ENCODE measurements at places on chromosomes 13 and 19.

GRCh38 chr13:100552755-100553154, 35.8 kb downstream of the GGACT start:
- no peak for DNase-seq

DNA sequence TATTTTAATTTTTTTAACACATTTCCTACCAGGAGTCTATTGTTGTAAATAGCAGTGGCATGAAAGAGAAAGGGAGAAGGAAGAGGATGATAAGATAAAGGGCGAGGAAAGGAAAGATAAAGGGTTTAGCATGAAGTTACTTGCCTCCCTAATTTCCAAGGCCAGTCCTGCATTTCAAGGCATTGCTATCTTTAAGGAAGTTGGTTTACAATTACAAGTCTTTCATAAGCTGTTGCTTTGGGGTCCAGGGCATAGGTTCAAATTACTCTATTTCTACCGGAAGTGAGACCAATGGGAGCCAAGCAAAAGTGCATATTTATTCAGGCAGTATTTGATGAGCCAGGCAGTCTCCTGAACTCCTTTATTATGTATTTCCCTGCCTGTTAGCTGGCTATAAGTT, 27.7 kb upstream of the UBL3 start:
- DNase-seq = no peak

DNA sequence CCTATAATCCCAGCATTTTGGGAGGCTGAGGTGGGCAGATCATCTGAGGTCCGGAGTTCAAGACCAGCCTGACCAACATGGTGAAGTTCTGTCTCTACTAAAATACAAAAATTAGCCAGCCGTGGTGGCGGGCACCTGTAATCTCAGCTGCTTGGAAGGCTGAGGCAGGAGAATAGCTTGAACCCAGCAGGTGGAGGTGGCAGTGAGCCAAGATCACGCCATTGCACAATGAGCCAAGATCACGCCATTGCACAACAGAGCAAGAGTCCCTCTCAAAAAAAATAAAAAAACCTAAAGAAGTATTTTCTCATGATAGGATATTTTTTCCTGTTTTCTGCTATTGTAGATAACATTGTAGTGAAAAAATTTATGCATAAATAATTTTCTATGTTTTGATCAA, 13.3 kb downstream of the IFT88 start:
- no peak for DNase-seq

DNA sequence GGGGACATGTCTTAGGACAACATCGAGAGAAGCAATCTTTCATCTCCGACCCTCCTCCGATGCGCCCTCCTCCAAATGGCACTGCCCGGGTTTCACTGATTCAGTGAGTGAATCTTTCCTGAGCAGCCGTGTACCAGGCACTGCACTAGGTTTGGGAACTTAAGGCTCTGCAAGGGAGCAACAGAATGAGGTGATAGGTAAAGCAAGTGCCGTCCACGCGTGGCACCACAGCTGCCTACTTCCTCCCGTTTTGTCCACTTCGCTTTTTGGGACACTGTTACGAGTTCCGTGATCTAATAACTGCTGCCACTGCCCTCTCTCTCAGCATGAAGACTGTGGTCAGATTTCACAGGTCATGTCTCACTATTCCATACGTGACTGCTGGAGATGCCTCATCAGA, 131.0 kb downstream of the TEX29 start:
- DNase-seq = no peak

GRCh38 chr13:110221406-110222117, 85.4 kb downstream of the COL4A1 start:
- DNase-seq = no peak

DNA sequence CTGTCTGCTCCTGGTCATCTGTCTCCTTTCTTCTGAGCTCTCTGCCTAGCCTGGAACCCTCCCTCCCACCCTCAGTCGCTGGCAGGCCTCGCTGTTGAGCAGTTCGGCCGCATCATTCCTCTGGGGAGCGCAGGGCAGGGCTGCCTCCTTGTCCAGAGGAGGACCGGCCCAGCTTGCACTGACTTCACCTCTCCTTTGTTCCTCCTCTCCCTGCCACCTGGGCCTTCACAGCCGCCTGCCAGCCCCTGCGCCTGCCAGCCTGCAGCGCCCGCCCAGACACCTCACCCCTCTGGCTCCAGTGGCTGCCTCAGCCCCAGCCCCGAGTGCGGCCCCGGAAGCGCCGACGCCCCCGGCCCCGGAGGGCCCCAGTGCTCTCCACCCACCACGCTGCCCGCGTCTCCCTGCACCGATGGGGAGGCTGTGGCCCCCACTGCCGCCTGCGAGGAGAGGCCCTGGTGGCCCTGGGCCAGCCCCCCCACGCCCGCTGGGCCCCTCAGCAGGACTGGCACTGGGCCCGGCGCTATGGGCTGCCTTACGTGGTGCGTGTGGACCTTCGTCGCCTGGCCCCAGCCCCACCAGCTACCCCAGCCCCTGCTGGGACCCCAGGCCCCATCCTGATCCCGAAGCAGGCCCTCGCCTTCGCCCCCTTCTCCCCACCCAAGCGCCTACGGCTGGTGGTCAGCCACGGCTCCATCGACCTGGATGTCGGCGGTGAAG, 7.2 kb downstream of the KMT5C start:
- no peak for DNase-seq

GRCh38 chr13:48578516-48579164, 45.8 kb upstream of the RCBTB2 start:
- no peak for DNase-seq

DNA sequence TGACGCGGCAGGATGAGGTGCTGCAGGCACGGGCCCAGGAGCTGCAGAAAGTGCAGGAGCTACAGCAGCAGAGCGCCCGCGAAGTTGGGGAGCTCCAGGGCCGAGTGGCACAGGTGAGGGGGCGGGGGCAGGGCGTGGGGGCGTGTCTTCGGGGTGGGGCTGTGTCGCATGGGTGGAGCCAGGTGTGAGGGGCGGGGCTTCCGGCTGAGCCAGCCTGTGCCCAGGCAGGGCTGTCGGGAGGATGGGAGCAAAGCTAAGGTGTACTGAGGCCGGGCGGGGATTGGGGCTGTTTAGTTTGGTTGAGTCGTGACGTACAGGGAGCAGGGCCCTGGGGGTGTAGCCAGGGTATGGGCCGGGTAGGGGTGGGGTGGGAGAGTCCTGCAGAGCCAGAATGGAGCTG, 62.3 kb downstream of the KCNC3 start:
- no peak for DNase-seq

DNA sequence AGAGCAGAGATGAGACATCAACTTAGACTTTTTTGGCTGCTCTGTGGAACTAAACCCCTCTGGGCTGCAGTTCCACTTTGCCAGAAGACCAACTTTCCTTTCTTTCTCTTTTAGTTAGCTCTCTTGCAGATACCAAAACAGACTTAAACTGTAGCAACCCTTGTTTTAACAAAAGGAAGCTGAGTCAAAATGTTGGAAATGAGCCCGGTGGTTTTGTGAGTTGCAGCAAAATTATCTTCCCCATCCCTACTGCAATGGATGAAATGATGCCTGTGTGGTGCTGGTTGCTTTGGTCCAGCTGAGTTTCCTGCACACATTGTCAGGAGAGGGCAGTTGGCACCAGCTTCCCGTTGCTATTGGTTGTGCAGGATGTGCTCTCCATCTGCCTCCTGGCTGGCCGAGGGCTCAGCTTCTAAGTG, 115.3 kb downstream of the LRCH1 start:
- peak; percentile 92 for DNase-seq

- DNase-seq = peak; percentile 70
Observed at GRCh38 chr13:63092456-63092855, 1676.8 kb upstream of the PCDH20 start.

DNA sequence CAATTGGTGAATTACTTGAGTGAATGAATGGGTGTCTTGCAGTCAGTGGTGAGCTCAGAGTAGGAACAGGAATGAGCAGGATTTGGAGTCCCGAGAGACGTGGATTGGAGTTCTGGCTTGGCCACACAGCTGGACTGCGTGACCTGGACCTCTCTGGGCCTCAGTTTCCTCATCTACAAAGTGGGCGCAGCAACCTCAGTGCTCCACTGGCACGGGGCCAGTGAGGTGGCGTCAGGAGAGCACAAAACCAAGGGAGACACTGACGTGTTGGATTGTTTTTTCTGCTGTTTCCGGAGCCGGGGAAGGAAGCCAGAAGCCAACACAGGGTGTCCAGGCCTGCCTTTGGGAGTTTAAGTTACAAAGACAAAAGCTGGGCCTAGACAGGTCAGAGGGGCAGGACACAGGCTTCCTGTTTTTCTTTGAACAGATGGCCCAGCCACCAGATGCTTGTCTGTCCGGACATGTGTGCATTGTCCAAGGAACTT, 6.5 kb upstream of the DOCK6 start:
- peak; percentile 41 for DNase-seq

DNA sequence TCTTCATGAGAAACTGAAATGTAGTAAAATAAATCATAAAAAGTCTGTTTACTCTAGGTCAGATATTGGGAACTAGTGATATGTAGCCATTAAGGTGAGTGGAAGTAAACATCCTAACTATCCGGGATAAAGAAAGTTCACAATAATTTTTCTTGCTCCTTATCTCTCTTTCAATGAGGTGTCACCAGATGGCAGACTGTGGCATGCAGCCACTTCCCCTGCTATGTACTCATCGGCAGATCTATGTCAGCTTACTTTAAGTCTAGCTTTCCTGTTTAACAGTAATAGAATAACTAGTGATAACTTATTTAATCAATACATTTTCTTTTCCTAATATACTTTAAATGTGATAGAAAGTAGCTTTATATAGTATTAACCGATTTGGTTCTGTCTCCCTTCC, 181.9 kb downstream of the NDFIP2 start:
- no peak for DNase-seq

- no peak for DNase-seq
Observed at GRCh38 chr13:22665506-22665905, 515.3 kb upstream of the SGCG start.

DNA sequence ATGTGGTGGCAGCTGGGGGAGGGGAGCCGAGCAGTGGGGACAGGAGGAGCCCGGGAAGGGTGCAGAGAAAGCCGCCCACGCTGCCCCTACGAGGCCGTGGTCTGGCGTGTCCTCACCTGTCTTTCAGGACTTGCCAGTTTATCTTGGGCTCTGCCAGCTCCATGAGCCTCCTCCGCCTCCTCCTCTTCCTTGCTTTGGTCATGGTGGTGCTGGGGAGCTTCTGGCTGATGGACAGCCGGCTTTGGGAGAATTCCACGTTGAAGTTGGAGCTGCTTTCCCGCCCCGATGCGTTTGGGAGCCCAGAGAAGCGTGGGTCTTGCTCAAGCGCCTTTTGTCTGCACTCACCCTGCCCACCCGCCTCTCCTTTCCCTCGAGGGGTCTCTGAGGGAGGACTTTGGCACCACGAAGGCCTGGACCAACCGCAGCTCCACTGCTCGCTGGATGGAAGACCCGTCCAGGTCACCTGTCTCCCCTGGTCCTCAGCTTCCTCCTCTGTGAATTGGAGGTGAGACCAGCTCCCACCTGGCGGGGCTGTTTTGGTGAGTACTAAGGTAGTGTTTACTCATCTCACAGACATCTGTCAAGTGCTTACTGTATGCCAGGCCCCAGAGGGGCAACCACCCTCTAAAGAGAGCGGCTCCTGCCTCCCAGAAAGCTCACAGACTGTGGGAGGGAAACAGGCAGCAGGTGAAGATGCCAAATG, 29.7 kb upstream of the MIER2 start:
- DNase-seq = no peak

GRCh38 chr13:32246468-32246867, 68.7 kb downstream of the ZAR1L start:
- peak; percentile 65 for DNase-seq

DNA sequence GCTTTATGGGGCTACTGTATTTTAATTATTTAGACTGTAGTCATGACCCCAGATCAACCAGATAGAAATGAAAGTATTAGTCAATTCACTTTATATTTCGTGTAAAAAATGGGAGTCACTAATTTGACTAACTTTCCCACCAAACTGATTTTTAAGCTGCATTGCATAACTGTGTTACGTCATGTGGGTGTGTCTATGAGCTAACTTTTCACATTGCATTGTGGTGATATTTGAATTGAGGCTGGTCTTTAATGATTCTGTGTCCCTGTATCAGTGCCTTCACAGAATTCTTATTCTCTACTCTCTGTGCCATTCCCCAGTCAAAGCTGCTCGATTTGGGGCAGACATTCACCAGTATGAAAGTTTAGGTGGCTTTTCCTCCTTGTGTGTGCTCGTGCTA, 172.7 kb upstream of the MAB21L1 start:
- peak; percentile 20 for DNase-seq

DNA sequence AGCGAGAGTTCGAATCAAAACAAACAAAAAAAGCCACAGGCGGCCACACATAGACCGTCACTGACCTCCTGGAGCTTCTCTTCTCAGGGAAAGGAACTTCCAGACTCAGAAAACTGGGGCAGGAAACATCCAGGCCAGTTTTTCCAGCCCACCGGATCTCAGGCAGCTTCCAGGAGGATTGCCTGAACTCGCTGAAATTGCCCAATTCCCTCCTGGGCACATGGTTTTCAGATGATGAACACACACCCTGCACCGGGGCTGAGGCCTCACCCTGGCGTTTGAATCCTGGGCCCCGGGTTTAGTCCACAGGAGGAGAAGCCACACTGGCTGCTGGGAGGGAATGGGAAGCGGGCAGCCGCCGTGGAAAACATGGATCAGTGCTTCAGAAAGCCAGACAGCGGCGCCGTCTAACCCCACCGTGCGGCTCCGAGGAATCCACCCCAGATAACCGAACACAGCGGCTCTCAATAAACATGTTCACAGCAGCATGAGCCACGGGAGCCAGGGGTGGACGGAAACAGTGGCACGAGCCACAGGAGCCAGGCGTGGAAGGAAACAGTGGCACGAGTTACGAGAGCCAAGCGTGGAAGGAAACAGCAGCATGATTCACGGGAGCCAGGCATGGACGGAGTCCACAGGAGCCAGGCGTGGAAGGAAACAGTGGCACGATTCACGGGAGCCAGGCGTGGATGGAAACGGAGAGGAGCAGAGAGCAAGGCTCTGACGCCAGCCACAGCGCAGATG, 18.2 kb upstream of the PTBP1 start:
- DNase-seq = peak; percentile 91

GRCh38 chr13:54390841-54391240, 1362.2 kb downstream of the OLFM4 start:
- DNase-seq = no peak

DNA sequence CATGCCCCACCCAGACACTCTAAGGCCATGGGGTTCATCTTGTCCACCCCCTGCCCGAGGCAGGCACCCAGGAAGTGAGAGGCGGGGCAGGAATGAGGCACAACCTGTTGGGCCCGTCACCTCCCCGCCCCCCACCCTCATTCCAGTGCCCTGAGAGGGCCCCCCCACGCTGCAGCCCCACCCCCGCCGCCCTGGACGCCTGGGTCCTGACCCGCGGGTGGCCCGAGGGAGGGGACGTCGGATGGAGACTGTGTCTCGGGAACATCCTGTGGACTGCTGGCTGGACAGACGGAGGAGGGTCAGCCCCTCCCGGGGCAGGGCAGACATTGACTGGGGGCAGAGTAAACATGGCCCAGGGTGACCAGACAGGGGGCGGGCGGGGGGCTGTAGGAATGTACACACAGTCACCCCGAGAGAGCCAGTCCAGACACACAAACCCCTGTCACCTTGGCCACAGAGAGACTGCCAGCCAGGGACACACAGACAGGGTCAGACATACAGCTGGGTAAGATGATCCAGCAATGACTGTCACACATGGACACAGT, 7.4 kb upstream of the JUNB start:
- no peak for DNase-seq

- DNase-seq = peak; percentile 3
Observed at GRCh38 chr13:21638319-21639282, 32.3 kb upstream of the FGF9 start.
